AG20443 (cell line): ENCODE measurements at places on chromosomes 4 and X.

DNA sequence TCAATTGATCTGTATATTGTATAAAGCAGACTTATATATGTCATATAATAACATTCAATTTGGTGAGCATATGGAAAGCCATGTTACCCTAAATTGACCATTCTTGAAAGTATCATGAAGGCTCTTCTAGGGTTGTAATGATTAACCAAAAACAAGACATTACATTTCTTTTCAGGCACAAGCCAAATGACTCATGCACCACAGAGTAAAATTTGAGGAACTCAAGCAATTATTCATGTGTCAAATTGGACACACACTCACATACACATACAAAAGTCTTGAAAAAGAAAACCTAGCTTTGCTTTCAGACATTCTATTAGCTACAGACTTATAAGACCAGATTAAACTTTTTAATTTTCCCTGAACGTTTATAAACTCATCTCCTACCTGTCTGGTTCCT, 146.5 kb upstream of the PCDH18 start:
- DNase-seq, result peak; percentile 13

DNA sequence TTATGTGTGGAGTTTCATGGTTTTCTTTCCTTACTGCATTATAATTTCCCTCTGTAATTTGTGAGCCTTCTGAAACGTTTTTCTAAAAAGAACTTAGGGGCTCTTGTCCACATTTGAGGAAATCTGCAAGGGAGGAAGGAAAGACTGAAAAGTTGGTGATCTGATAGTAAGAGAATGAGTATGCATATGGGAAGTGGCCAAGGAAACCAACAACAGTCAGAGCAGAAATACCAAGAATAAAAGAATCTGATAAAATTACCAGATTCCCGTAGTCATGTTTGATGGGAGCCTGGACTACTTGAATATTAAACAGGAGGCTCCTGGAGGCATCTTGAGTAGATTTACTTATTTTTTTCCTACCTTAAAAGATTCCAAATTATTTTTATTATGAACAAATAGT, 50.1 kb downstream of the MEPE start:
- DNase-seq, result no peak

DNA sequence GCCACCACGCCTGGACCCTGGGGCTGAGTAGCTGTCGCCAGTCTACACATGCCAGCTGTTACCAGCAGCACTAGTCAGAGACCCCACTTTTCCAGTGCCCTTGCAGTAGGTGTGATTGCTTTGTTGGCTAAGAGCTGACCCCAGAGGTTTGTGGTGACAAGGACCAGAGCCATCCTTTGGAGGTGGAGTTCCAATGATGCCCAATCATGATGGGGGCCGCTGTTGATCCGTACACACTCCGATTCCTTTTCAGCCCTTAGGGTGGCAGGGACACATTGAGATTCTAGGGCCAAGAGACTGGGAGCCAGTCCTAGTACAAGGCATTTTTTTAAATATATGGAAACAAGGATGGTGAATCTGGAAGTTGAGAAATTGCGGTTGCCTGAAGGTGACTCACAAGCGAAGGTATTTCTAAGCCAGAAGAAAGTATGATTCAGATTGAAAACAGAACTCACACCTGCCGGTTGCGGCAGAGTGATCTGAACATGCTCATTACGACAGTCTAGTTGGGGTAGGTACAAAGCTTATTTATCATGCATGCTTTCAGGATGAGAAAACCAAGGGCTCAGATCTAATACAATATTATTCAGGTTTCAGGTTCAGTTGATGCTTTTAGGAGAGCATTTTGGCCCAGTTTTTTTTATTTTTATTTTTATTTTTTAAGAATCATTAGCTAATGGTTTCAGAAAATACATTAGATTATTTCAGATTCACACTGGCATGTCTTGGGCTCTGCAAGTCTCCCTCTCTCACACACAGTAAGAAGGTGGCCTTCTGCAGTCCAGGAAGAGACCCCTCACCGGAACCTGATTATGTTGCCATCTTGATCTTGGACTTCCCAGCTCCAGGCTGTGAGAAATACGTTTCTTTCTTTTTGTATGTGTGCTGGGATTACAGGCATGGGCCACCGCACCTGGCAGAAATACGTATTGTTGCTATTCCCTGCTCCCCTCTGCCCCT, 43.4 kb downstream of the SHROOM2 start:
- DNase-seq, result no peak

DNA sequence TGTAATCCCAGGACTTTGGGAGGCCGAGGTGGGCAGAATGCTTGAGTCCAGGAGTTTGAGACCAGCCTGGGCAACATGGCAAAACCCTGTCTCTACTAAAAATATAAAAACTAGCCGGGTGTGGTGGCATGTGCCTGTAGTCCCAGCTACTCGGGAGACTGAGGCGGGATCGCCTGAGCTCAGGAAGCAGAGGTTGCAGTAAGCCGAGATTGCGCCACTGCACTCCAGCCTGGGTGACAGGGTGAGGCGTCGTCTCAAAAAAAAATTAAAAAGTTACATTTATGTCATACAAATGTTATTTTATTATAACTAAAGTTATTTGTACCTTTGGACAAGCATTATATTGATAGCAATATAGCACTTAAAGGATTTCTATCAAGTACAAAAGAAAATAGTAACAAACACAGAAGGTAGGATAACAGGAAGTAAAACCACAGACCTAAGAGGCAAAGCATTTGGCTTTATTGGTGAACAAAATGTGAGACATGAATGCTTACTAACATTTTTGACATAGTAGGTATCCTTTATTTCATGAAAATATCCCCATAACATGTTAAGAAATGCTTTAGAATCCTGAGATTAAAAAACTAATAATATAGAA, 51.5 kb downstream of the TMEM165 start:
- DNase-seq, result no peak

- peak; percentile 21 for DNase-seq
These were observed 15.2 kb downstream of the ASB11 start for GRCh38 chrX:15299941-15300851.

DNA sequence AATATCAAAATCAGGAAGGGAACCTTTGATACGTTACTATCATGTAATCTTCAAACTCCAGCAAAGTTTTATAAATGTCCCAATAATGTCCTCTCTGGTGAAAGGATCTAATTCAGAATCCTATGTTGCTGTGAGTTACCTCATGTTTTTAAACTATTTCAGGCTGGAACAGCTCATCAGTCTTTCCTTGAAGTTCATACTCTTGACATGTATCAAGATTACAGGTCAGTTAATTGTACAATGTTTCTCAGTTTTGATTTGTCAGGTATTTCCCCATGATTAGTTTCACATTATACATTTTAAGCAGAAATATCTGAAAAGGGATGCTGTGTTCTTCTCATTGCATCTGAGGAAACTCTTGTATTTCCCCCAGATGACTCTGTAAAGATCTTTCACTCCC, 136.5 kb upstream of the HS3ST1 start:
- DNase-seq, result no peak

- no peak for DNase-seq
These were observed 49.5 kb downstream of the SHISA3 start for GRCh38 chr4:42446823-42447222.

DNA sequence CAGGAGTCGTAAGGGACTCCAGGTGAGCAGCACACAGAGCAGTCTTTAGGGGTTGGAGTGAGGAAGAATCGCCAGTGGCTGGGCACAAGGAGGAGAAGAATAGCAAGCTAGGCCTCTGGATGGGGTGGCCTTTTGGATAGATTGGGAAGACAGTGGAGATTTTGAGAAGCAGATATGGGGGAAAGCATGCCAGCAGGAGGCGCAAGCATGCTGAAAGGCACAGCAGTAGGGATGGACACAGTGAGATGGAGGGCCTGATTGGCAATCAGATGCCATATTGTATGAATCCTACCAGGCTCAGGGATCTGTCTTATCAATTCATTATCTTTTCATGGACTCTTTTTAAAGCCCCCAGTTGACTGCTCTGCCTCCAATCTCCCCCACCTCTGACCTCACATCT, 60.4 kb upstream of the MAGEA4 start:
- no peak for DNase-seq

DNA sequence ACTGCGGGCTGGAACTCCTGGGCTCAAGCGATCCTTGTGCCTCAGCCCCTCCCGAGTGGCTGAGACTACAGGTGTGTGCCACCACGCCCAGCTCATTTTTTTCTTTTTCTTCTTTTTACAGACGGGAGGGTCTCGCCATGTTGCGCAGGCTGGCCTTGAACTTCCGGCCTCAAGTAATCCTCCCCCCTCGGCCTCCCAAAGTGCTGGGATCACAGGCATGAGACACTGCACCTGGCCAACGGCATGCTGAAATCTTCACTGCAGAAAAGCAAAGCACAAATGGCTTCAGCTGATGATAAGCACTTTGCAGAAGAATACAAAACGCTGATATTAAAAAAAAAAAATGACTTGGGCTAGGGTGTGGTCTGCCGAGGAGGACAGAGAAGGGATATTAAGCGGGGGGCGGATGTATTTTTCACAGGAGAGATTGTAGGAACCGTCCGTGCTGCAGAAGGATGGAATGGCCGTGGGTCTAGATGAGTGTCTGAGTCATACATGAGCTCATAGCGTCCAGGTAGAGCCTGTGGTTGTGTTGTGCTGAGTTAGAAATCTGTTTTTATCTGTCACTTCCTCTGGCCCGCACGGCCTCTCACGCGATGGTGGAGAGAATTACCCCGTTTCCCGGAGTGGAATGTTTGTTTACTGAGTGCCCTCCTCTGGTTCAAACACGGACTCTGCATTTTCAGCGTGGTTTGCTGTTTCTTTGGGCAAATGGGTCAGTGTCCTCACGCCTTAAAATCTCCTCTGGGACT, 8.5 kb upstream of the AKAP17A start:
- no peak for DNase-seq

GRCh38 chr4:56156141-56156540, 207.4 kb downstream of the CEP135 start:
- DNase-seq, result no peak

GRCh38 chrX:137278825-137279224, 245.0 kb upstream of the GPR101 start:
- no peak for DNase-seq

GRCh38 chr4:88276952-88277710, 7.2 kb downstream of the PPM1K start:
- DNase-seq, result no peak

GRCh38 chrX:74446876-74447275, 25.6 kb downstream of the SLC16A2 start:
- no peak for DNase-seq

- DNase-seq, result no peak
These were observed 18.0 kb downstream of the ZNF275 start for GRCh38 chrX:153351981-153352380.

DNA sequence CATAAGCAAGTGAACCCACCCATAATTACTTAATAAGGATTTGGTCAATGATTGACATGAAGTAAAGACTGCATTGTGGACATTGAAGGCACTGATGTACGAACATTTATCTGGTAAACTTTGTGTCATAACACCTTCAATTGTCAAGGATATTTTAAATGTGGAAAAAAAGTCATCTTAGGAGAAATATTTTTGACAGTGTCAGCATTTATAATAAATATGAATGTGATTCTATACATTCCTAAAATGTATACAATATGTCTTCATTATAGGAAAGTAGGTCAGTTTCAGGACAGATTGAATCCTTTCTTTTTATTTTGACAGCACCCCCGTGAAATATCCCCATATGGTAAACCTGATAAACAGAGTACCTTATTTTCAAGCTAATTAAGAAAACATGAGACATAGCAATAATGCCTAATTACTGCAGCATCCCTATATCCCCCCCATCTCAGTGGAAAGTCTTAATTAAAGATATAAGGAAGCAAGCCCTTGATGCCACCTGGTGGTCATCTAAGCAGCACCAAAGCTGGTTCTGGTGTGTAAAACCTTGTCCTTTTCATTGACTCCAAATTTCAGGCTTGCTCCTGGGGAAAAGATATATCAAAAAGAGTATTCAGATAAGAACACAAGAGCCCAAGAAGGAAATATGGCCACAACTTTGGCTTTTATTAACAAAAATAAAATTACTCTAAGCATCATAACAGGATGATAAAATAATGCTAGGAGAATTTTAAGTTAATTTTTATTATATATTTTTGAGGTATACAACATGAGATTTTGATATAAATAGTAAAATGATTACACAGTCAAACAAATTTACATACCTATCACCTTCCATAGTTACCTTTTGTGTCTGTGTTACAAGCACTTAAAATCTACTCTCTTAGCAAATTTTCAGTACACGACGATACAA, 379.7 kb downstream of the TLL1 start:
- no peak for DNase-seq

- DNase-seq, result no peak
These were observed 268.7 kb downstream of the SLC39A8 start for GRCh38 chr4:102076622-102077021.

DNA sequence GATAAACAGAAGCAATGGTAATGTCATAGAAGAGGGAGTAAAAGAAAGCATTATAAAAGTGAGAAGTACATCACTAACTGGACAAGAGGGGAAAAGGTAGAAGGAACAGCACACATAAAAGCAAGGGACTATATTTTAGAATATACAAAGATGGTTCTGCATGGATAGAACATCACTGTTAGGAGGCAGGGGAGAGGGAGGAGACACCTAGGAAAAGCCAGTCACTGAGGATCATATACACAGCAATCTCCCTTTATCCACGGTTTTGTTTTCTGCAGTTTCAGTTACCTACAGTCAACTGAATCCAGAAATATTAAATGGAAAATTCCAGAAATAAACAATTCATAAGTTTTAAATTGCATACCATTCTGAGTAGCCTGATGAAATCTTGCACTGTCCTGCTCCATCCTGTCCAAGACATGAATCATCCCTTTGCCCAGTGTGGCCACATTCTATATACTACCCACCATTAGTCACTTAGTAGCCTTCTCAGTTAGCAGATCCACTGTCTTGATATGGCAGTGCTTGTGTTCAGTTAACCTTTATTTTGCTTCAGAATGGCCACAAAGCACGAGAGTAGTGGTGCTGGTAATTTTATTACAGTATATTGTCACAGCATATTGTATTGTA, 74.2 kb downstream of the PPA2 start:
- DNase-seq, result peak; percentile 54
